ENCODE measurements at places on chromosomes 13 and 19. TPM values are rescaled to one million over a fixed set of nuclear protein-coding genes. Genes with fewer than 3 reads are reported as not detected.

- H3K4me1 ChIP-seq: no peaks in the 10 kb centered on the region
- DNase-seq: no peak
- H3K27me3 ChIP-seq: no peaks in the 10 kb centered on the region
- H3K4me3 ChIP-seq: no peak overlapping the region
Observed at GRCh38 chr13:54210397-54211049, 1181.9 kb downstream of the OLFM4 start.

DNA sequence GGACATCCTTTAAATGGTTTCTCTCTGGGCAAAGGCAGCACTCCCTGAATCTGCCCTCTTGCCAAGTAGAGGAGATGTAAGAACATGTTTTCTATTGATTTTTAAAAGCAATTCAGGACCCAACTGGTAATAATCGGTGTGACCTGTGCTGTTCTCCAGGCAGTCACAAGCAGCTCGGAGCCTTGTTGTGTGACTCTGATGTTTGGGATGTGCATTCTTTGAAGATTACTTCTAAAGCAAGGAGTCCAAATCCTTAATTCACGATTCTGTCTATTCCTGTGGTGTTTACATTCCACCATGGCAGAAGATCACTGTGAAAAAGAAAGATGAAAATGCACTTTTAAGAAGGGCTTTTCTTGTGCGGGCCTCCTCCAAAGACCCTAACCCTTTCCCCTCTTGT, 122.3 kb upstream of the ZNF536 start:
- no peak overlapping the region for H3K4me3 ChIP-seq
- DNase-seq: no peak
- no peak overlapping the region for H3K27ac ChIP-seq
- H3K4me1 ChIP-seq: no peaks in the 10 kb centered on the region

C5AR1 gene
- total RNA-seq: 1.9 TPM

ZNF541 gene
- not detected for total RNA-seq

DNA sequence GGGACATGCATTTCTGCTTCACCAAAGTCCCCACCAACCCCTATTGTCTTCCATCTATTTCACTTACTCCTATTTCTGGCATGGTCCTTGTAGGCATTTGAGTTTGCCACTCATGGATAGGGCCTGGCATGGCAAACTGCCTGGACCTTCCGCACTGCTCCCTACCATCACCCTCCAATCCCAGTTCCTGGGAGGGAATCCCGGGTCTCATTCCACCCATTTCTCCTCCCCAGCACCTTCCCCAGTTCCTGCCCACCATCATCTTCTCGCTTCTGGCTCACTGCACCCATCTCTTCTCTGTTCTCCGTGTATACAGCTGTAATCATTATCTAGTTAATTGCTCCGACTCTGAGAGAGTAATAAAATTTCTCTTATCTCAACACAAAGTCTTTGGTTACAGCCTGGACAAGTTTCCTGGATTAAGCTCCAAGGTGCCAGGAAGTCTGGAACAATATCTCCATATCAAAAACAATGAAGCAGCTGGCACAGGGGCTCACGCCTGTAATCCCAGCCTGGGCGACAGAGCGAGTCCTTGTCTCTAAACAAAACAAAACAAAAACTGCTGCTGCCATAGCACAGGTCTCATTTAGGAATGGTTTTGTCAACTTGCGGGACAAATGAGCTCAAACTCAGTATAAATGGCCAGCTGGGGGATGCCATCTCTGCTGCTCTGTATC, 17.0 kb upstream of the COX7A1 start:
- no peaks in the 10 kb centered on the region for H3K36me3 ChIP-seq
- no peak overlapping the region for H3K27ac ChIP-seq
- DNase-seq: no peak
- H3K4me1 ChIP-seq: no peaks in the 10 kb centered on the region

MYPOP gene
- 10.7 TPM for total RNA-seq

ZNF296 gene
- 30.2 TPM for total RNA-seq

GPR4 gene
- total RNA-seq: not detected

GRCh38 chr13:110517505-110518225, 43.9 kb downstream of the RAB20 start:
- H3K36me3 ChIP-seq: no peaks in the 10 kb centered on the region
- no peaks in the 10 kb centered on the region for H3K4me1 ChIP-seq
- H3K27ac ChIP-seq: no peak overlapping the region
- no peak for DNase-seq

- H3K36me3 ChIP-seq: peaks cover 5% of the 10 kb centered on the region
- DNase-seq: no peak
- H3K4me1 ChIP-seq: no peaks in the 10 kb centered on the region
- no peaks in the 10 kb centered on the region for H3K27me3 ChIP-seq
Observed at GRCh38 chr19:47358936-47359335, 9.8 kb downstream of the DHX34 start.

DNA sequence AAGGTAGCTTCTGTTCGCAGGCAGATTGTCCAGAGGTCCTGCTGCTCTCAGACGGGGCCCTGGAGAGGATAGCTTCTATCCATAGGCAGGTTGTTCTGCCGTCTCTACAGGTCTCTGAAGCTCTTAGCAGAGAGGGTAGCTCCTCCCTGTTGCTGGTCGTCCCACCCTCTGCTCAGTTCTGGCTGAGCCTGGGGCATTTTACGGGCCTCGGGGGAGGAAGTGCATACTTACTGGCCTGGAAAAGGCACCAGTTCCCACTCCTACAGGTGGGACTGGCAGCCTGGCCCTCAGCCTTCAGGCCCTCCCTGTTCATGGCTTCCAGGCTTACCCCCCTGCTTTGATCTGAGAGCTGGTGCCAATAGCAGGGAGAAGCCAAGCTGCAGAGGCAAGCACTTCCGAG, 42.3 kb downstream of the USPL1 start:
- no peak for DNase-seq
- H3K36me3 ChIP-seq: peaks cover 22% of the 10 kb centered on the region
- H3K27me3 ChIP-seq: no peaks in the 10 kb centered on the region

DNA sequence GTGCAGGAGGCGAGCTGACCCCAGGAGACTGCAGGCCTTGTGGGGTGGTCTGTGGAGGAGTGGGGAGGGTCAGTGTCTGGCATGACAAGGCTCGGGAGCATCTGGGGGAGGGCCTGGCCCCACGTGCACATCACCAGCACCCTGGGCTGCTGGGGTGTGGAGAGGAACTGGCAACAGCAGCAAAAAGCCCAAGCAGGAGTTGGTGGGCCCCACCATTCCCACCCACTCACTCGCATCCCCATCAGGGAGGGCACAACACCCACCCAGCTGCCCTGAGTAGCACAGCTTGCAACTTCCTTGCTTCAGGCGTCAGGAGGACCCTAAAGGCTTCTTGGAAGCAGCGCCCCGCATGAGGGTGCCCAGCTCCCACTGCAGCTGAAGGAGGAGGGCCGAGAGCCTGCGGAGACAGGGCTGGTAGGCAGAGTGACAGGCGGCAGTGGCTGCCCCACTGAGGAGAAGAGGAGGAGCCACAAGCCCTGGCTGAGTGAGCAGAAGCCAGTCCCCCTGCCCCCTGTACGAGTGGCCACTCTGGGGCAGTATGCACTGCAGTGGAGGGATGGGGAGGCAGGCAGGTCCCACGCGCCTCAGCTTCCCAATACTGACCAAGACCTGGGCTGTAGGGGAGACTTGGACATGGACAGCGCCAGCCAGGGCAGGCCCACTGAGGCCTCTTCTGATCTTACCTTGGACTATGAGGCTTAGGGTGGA, 26.5 kb downstream of the ELL start:
- H3K27ac ChIP-seq: no peak overlapping the region
- DNase-seq: no peak
- H3K27me3 ChIP-seq: no peaks in the 10 kb centered on the region
- no peaks in the 10 kb centered on the region for H3K36me3 ChIP-seq
- H3K4me3 ChIP-seq: no peak overlapping the region
- peaks cover 39% of the 10 kb centered on the region for H3K4me1 ChIP-seq

PSG11 gene
- total RNA-seq: not detected

DNA sequence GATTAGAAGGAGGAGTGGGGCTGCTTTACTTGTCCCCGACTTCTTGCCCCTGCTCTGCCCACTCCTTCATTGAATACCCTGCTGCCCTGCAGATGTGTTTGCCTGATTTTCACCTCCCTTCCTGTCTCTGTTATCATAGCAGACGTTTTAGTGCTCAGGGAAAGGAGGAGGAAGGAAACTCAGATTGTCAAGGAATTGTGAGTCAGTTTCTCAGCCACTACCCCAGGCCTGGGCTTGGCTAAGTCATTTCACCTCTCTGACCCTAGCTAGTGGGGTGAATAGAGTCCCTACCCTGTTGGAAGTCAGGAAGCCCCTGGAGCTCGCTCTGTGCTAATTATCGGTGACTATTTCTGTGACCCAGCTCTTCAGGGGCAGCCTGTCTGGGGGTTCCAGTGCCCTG, 3.9 kb downstream of the BCKDHA start:
- no peak overlapping the region for H3K4me3 ChIP-seq
- peaks cover 12% of the 10 kb centered on the region for H3K4me1 ChIP-seq
- peaks cover 15% of the 10 kb centered on the region for H3K36me3 ChIP-seq
- no peak for DNase-seq
- no peak overlapping the region for H3K27ac ChIP-seq
- H3K27me3 ChIP-seq: no peaks in the 10 kb centered on the region

GRCh38 chr19:29677001-29677817, 11.9 kb downstream of the PLEKHF1 start:
- no peak overlapping the region for H3K27ac ChIP-seq
- no peak for DNase-seq
- H3K36me3 ChIP-seq: no peaks in the 10 kb centered on the region
- peaks cover 50% of the 10 kb centered on the region for H3K4me1 ChIP-seq
- H3K27me3 ChIP-seq: no peaks in the 10 kb centered on the region
- no peak overlapping the region for H3K4me3 ChIP-seq

DNA sequence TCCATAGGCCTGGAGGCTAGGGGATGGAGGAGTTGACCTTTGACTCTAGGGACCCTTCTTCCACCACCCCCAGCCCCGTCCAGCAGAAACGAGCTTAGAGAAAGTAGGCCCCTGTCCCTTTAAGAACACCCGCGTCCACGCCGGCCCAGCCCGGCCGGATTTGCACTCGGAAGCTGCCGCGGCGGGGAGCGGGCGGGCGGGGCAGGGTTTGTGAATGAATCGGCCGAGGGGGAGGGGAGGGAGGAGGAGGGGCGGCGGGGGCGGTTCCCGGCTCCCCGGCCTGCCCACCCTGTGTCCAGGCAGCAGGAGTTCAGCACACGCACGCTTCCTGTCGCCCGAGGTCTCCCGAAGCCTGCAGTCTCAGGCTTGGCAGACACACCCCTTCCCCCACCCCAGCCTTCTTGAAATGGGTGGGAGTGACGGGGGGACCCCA, 1.5 kb downstream of the UNC13A start:
- no peak for DNase-seq
- no peaks in the 10 kb centered on the region for H3K36me3 ChIP-seq
- H3K4me3 ChIP-seq: no peak overlapping the region
- H3K27ac ChIP-seq: no peak overlapping the region
- peaks cover 32% of the 10 kb centered on the region for H3K4me1 ChIP-seq
- H3K27me3 ChIP-seq: no peaks in the 10 kb centered on the region

Data from B cell (primary cell).